ENCODE measurements at places on chromosomes 2 and 18.

DNA sequence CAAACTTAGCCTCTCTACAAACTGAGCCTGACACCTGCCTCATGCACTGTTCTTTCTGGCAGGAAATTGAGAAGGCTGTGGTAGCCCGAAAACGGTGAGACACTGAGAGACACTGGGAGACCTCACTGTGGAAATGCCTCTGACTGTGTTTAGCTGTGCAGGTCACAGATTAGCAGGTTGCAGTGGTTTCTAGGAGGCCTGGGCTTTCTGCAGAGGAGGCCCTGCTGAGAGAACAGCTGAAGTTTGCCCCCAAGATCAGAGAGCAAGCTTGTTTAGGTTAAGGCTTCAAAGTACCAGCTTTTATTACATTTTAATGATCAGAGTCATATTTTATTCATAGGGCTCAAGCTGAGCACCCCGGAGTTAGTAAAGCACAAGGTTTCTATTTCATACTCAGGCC is 68.7 kb upstream of the LYPD6 start:
- DNase-seq = no peak

DNA sequence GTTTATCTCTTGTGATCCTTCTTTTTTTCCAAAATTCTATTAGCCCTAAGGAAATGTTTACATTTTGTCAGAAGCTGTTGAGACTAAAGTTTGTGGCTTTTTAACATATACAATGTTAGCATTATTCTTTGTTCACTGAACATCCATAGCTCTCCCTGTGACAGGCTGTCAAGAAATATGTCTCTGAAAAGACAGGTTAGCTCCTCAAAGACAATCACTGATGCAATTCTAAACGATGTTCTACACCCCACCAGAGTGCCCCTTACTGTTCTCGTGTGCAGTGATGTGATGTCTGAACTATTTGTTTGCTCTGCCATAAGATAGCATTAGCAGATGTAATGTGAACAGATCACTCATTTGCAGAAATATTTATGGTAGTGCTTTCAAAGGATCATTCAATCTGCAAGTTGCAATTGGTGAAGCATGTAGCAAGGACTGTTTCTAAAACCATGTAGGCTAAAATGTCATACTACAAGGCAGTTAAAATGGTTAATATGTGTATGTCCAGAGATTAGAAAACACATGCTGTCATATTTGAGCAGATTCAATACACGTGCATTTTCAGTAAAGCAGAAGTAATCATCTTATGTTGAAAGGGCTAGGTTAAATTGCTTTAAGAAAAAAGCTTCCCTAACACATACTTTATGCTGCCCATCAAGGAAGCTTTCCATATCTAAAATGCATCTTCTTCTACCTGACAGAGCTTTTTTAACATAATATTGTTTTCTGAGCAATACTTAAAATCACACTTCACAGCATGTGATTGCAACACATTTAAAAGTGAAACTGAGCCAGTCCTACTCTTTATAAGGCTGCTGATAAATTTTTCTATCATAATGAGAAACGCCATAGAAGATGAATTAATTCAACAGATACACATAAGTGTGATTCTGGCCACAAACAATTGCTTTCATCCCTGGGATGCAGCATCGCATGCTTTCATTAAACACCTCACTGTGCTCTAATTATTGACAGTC is 285.7 kb upstream of the UBE2E3 start:
- DNase-seq = no peak

GRCh38 chr2:10525573-10526265 is 77.6 kb upstream of the ODC1 start:
- peak; percentile 34 for DNase-seq

- DNase-seq = peak; percentile 53
These were observed 21.6 kb upstream of the GYPC start for GRCh38 chr2:126634273-126634861.

DNA sequence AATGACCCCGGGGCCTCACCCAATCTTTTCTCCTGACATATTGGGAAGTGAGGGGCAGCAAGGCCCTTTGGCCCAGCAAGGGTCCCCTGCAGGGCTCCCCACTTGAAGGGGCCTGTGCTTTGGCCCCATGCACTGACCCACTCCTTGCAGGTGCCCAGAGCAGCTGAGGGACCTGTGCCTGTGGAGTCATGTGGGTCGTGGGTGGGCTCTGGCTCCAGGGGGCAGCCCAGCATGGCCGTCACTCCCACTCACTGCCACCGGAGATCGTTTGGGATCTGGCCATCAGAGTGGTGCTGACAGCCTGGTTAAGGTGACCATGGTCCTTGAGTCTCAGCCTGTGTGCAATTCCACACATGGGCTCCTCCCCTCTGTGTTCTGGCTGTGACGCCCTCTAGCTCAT is 31.7 kb upstream of the APCDD1 start:
- DNase-seq = no peak

DNA sequence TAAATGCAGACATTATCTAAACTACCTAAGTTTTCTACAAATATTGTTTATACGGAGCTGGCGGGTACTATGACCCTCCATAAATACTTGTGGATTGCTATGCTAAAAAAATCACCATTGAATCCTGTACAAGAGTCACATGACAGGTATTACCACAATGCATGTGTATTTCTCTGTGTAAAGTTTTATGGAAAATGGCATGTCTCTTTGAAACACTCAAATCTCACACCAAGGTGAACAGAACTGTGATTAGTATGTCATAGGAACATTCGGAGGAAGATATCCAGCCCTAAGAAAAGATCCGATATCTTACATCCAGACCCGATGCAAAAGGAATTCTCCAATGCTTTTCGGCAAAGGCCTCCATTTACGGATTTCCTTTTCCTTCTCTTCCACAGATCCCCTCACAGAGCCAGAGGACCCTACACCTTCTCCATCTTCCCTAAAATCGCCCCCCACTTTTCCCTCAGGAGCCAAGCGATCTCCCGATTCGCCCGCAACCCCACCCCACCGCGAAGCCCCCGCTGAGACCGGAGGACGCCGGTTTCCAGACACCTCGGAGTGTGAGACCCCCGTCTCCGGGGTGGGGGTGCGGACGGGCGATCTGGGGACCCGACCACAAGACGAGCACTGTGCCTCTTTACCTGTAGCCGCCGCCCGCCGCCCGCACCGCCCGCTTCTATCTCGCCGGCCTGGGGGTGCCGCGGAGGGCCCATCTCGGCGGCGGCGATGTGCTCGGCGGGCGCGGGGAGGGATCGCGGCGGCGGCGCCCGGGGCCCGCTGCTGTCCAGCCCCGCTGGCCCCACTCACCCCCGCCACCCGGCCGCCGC is 1.2 kb downstream of the SAP130 start:
- no peak for DNase-seq

- DNase-seq = no peak
These were observed 212.8 kb upstream of the BOD1L2 start for GRCh38 chr18:56934131-56934530.

DNA sequence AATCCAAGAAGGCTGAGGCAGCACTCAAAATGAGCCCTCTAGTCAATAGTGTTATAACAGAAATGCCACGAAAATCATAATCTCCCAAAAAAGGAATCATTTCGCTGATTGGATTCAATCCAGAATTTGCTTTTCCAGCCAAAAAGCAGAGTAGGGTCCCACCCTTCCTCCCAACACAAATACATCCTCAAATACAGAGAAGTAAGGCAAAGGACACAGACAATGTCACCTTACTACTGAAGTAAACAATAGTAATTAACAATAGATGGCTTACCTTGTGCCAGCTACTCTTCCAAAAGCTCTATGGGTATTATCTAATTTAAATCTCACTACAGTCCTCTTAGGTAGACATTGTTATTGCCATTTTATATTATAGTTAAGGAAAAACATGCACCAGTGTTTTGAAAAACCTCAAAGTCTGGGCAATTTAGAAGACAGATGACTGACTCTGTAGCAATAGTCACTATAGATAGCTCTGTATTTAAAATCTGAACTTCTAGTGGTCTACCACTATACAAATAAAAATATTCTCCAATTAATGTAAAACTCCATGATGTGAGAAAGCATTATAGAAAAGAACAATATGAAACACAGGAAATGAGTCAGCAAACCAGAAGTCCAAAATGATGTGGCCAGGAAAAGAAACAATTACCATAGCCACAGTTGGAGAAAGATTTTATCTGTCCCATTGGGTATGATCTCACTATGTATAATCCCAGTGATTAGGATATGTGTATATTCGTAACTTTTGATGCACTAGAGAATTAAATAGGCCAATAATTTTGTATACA is 305.0 kb upstream of the ERBB4 start:
- DNase-seq = no peak

DNA sequence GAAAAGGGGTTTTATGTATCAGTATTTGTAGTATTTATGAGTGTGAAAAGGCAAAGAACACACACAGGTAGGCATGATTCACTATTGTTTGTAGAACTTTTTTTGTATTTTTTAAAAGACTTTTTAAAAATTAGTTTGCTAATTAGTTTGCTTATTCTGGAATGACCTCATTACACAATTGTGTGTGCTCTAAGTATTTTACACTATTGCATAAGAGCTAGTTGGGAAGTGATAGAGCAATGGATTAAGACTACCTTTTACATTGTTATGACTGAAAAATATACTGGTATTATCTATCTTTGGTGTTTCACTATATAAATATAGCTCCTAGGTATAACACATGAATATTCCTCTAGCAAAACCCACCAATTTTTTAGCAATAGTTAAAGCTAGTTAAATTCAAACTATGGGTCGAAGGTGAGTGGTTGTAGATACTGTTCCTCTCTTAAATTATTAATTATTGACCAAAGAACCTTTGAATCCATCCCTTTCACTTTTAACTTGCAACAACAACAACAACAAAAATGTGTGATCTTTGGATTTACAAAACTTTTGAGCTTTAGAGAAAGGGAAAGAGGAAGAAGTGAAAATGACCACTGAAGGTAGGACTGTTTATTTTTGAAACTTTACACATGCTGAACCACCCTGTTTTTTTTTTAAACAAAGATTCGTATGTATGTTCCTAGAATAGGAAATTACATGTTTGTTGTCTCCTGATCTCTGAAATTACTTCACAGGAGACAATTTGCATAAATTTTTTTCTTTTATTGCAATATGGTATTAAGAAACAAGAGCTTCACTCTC is 18.7 kb downstream of the ITPRID2 start:
- DNase-seq = no peak

GRCh38 chr18:9947248-9947647 is 33.4 kb downstream of the VAPA start:
- DNase-seq = no peak

GRCh38 chr2:152492131-152492530 is 157.2 kb downstream of the FMNL2 start:
- no peak for DNase-seq

DNA sequence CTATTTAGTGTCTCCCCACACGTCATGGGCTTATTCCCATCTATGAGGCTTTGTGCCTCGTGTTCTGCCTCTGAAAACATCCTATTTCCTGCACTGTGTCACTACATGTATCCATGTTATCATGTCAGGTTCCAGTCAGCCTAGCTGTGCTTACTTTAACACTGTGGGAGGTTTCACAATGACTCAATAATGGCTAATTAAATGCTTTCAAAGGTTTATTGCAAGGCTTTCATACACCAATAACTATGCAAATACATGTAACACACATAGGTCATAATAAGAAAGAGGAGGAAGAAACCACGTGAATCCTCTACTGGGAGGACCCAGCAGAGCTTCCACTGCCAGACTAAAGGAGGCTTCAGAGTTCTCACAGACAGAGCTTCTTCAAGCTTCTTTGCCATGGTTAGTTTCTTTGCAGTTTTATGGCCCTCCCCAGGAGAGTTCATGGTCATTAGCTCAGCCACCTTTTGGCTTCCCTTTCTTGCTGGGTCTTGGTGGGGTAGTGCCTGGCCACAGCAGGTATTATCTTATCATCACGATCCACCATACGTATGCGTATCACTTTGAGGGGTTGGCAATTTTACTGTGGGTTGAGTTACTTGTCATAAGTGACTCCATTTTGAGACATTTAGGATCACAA is 5.1 kb upstream of the COLEC12 start:
- no peak for DNase-seq

DNA sequence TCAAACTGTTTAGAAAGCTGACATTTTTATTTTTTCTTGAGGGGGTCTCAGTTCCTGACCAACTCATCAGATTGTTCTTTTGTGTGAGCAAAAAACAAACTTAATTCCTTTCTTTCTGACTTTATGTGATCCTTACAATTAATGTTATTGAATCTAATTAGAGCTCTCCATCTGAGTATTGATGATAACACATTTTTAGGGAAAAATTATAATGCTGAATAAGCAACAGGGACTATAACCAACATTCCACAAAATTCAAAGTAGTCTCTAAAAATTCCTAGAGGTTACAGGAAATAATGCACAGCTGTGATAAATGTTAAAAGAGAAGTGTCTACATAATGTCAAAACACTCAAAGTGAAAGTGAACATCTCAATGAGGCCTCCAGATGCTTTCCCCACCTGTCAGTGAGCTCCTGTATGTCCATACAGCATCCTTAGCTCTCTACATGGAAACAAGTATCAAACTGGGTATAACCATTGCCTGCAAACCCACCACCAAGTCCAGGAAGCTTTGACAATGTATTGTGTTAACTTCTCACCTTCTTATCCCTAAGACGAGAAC is 786.0 kb upstream of the SLC39A10 start:
- DNase-seq = no peak

- DNase-seq = no peak
These were observed 136.4 kb upstream of the CELF4 start for GRCh38 chr18:37701967-37702366.

DNA sequence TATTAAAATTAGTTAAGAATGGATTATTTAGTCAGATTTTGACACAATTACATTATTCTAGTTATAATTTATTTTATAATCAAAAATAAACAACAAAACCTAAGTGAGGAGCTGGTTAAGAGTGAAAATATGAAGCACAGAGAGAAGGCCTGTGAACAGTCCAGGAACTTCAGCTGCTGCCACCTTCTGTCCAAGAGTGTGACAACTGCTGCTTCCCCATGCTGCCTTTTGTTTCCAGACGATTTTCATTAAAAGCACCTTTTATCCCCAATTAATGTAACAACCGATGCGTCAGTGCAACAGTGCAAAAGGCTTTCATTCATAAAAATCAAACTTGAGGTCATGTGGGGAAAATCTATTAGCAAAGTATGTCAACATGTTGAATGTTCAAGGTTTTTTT is 363.6 kb downstream of the CTNNA2 start:
- DNase-seq = peak; percentile 61

DNA sequence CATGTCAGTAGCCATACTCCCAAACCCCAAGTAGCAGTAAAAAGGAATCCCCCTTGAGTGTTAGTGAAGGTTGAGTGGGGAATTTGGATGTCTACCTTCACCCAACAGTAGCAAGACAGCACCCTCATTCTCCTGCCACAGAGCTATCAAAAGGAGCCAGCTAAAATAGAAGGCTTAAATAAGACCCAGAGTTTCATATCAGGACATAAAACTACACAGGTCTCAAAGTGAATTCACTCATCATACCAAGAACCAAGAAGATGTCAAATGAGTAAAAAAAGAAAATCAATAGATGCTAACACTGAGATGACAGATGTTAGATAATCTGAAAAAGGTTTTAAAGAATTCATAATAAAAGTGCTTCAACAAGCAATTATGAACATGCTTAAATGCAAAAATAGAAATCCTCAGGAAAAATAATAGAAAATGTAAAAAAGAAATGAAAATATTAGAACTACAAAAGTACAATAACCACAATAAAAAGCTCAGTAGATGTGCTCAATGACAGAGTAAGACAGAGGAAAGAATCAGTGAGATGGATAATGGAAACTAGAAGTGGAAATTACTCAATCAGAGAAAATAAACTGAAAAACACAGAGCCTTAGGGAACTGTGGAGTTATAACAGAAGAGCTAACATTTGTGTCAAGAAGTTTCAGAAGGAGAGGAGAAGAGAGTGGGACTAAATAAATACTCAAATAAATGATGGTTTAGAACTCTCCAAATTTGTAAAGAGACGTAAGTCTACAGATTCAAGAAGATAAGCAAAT is 90.5 kb downstream of the EDAR start:
- DNase-seq = no peak

- DNase-seq = no peak
These were observed 31.8 kb downstream of the PRKCE start for GRCh38 chr2:45683292-45683691.
